ENCODE measurements at places on chromosomes 16 and 17.

DNA sequence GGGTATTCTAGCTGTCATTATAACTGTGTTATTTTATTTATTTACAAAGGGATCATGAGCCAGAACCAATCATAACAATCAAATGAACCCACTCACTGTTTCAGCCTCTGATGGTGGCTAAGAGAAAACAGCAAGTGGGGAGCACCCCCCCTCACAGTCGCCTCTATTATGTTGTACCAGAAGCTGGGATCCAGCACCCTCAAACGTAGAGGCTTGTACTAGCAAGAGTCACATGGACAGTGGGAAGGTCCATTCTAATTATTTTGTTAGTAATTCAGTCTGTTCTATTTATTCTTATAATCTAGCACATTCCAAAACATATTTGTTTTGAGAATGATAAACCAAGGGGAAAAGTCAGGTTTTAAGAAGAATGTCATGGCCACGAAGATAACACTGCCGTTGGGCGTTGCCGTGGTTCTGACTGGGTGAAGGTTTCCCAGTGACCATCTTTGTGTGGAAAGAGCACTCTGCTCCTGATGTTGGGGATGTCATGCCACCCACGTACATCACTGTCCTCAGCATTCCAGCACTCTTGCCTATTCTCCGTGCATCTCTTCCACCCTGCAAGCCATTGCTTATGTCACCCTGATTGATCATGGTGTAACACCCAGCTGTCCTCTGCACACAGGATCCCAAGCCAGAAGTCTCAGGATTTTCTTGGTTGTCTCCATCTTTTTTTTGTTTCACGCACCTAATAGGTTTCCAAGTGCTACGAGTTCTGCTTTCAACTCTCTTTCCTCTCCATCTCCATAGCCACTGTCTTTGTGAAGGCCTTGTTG lies 205.8 kb downstream of the PRKCA start:
- DNase-seq: no peak

DNA sequence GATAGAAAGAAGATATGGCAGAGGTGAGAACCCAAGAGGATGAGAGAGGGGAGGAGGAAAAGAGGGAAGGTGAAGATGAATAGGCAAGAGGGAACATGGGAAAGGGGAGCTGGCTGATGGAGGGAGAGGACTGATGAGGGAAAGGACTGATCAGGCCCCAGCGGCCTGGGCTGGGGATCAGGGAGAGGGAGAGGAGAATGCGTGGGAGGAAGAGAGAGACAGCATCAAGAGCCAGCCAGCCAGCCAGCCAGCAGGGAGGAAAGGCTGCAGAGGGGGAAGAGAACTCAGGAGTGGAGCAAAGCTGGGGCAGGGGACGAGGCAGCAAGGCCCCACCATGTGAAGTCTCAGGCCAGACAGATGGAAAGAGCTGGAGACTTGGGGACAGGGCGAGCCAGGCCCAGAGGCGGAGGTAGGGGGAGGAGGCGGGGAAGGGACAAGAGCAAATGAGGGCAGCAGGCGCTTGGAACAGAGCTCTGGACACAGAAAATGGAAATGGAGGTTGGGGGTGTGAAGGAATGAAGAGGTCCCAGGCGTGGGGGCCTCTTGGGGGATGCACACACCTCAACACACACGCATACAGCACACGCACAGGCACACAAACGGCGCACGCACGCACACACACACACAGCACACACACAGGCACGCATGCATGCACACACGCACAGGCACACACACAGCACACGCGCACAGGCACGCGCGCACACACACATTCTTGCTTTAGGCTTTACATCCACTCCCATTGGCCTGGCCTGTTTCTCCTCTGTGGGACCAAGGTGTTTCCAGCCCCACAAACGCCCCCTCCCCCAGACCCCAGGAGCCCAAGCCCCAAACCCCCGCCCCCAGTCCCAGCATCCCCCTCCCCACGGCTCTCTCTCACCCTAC lies 12.3 kb downstream of the DLG4 start:
- DNase-seq: no peak

GRCh38 chr17:19946921-19947320 lies 30.7 kb downstream of the AKAP10 start:
- no peak for DNase-seq

DNA sequence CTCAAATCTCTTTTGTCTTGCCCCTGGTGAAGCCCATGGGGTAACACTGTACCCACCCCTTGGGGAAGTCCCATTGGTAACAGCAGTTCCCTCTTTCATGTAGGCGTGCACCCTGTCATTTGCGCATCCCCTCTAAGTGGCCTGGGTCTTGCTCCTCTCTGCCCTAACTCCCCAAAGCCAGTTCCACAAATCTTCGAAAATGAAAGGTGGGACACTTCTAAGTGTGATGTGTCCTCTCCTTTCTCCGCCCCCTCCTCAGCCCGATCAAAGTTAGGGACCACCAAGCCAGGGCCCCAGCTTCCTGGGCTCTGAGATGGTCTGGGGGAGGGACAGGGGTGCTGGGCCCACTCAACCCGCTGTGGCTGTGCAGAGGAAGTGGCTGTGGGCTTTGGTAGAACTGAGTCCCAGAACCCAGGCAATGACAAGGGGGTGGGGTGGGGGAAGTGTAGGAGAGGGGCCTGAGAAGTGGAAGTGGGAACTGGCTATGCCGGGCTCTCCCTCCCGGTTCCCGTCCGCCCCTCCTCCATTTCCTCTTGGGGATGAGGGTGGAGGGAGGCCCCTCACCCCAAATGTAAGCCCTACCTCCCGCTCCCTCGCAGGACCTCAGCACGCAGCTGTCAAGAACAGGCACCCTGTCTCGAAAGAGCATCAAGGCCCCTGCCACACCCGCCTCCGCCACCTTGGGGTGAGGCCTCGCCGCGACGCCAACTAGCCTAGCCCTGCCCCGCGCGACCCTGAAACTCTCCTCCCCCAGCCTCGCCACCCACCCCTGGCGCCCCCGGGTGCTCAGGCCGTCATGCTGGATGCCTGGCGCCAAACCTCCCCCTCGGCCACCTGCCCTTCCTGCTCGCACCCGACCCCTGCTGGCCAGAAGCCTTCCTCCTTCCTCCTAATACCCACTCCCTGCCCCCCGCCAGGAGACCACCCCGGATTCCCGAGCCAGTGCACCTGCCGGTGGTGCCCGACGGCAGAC lies 8.7 kb downstream of the ABI3 start:
- DNase-seq: no peak

- no peak for DNase-seq
Measured at GRCh38 chr16:56889206-56889605, 24.2 kb downstream of the SLC12A3 start.

DNA sequence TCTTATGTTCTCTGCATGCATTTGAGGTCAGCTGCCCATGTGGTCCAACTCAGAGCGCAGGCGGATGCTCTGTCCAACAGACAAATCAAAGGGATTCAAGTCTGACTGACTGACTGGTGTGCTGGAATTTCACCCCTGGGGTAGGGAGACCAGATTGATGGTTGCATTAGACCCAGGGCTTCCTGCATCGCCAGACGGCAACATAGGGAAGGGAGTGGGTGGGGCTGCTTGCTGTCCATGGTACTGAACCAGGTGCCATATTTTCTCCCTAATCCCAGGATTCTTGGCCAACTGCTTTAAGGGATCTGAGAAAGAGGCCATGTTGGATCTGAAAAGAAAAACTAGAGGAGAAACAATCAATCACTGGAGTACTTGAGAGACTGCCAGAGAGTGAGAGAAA lies 332.0 kb downstream of the XYLT1 start:
- DNase-seq: no peak

GRCh38 chr17:78032166-78032565 lies 73.7 kb downstream of the TNRC6C start:
- no peak for DNase-seq

- DNase-seq: no peak
Measured at GRCh38 chr17:540631-541030, 174.0 kb downstream of the VPS53 start.

DNA sequence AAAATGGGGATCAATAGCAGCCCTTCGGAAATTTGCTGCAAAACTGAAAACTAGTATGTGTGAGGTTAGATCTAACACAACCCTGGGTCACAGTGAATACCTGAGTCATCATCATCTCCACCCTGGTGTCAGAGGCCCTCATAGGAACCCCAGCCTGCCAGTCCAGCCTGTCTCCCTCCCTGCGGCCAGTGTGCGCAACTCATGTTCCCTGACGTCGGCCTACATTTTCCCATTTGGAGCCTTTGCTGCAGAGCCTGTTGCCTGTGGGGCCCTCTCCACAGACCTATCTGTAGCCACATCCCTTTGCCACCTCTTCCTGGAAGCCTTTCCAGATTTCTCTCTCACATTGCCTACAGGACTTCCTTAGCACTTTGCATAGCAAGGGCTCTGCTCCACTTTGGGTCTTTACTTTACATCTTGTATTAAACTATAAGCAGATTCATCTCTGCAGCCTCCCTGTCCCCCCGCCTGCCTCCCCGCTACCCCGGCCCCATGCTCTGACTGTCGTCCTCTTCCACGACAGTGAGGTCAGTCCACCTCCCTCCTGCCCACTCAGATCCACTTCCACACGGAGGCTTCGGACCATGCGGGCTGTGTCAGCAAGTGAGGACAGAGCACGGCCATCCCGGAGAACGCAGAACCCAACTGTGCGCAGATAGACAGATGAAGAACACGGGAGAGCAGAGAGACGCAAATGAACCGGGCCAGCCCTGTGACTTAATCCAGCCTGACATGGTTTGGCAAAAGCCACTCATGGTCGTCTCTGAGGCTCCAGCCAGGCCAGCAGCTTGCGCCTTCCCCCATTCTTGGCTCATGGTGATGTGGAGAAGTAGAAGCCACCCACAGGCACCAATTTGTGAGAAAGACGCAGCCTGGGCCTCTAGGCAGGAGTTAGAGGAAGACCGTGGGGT lies 31.0 kb downstream of the NGFR start:
- no peak for DNase-seq

GRCh38 chr17:68238871-68239253 lies 9.0 kb upstream of the AMZ2 start:
- no peak for DNase-seq

- no peak for DNase-seq
Measured at GRCh38 chr16:13186813-13187212, 285.4 kb downstream of the SHISA9 start.

DNA sequence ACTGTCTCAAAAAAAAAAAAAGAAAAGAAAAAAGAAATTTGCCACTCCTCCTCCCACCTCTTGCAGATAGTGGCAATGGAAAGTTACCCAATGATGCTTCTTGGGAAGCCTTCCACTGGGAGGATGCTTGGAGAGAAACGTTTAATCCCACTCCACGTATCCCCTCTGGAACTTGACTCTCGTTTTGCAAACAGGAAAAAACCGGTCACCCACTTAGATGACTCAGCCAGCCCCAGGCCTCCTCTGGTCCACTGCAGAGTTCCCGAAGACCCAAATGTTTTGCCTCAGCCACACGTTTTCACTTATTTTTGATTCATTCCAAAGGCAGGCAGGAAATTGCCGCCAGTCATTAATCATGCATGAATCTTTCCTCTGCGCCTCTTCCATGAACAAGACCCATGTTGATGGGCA lies 9.3 kb upstream of the TNFRSF17 start:
- peak; percentile 44 for DNase-seq

DNA sequence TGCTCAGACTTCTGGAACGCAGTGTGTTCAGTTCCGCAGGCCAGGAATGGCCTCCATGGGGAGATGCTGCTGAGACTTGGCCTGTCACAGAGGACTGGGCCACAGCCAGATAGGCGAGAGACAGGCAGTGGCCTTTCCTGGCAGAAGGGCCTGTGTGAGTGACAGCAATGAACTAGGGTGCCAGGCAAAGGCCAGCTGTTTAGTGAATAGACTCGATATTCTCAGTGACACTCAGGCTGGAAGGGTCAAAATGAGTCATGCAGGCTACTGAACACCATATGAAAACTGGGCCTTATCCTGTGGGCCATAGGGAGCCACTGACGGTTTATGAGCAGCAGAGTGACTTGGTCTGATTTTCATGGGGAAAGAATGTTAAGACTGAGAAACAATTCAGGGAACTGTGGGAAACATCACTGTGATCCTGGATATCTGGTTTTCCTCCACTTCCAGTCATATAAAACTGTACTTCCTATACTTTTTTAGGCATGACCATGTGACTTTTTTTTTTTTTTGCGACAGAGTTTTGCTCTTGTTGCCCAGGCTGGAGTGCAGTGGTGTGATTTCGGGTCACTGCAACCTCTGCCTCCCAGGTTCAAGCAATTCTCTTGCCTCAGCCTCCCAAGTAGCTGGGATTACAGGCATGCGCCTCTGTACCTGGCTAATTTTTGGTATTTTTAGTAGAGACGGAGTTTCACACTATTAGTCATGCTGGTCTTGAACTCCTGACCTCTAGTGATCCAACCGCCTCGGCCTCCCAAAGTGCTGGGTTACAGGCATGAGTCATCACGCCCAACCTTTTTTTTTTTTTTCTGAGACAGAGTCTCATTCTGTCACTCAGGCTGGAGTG lies 5.2 kb upstream of the NUBP1 start:
- no peak for DNase-seq

GRCh38 chr17:75601057-75601987 lies 13.7 kb downstream of the MYO15B start:
- DNase-seq: no peak

DNA sequence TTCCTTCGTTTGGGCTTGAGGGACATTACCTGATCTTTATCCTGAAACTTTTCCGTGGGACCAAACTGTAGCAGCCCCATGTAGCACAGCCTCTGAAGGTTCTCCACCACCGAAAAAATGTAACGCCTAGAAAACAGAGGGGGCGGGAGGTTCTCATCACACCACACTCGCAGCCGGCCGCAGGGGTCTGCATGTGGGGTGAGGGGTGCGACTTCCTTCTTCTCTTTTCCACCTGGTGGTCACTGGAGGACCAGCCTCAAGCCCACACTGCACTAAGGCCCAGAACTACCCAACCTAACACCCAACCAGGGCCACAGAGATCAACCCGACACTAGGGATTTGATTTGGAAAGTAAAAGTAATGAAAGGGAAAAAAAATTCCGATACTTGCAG lies 57.1 kb downstream of the GTF3C1 start:
- DNase-seq: no peak

GRCh38 chr17:51373489-51374152 lies 113.3 kb downstream of the UTP18 start:
- no peak for DNase-seq

DNA sequence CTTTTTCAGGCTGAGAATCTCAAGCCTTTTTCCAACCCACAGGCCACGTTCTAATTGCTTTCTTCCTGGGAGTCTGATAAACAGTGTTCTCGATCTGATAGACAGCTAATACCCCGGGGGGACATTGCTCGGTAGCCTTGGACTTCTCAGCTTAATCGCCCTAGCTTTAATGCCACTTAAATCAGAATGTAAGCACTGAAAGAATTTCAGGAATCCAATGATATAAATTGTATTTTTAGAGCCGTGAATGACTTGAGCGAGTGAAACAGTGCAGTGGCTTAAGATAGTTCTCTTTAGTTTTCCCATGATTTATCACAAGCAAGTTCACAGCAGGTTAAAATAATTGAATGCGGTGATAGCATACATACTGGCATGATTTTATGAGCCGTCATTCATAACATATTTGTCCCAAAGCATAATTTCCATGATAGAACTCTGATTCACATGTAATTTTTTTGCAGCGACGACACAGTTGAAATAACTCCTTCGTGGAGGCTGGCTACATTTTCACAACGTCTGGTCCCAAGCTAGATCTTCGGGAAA lies 116.1 kb upstream of the MYOCD start:
- no peak for DNase-seq

- no peak for DNase-seq
Measured at GRCh38 chr16:22942811-22943210, 128.8 kb downstream of the HS3ST2 start.

- no peak for DNase-seq
Measured at GRCh38 chr16:27748868-27749546, 199.1 kb downstream of the KATNIP start.
